CD4-positive, alpha-beta T cell treated with Interleukin-4 for 4 hours (primary cell): ENCODE measurements at places on chromosomes 7 and 10.

DNA sequence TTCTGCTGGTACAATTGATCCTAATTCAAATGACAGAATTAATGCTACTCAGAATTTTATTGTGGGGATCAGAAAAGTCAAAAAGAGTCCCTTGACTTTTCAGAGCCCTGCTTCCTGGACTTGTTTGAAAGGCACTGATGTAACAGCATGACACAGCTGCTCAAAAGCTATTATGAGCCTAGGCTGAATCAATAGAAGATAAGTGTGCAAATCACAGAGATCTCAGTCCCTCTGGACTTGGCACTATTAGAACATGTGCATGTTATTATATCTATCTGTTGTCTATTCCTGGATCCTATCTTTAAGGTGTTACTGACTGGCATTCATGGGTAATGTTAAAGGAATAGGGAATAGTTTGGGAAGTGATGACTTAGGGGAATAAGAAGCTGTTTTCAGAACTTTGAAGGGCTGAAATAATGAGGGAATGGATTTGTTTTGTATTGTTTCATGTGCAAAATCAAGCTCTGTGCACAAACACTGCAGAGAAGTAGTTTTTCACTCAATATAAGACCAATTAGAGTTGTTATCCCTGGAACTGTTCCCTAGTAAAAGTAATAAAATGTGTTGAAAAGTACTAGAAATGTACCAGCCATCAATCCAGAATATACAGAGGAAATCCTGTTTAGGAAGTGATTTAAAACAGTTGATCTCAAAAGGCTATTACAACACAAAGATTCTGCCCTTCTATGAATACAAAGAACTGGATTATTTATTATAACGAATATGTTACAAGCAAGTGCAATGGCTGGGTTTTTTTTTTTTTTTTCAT lies 814.9 kb upstream of the C7orf33 start:
- DNase-seq, result no peak

- DNase-seq, result no peak
Measured at GRCh38 chr7:41837916-41838315, 135.0 kb upstream of the INHBA start.

DNA sequence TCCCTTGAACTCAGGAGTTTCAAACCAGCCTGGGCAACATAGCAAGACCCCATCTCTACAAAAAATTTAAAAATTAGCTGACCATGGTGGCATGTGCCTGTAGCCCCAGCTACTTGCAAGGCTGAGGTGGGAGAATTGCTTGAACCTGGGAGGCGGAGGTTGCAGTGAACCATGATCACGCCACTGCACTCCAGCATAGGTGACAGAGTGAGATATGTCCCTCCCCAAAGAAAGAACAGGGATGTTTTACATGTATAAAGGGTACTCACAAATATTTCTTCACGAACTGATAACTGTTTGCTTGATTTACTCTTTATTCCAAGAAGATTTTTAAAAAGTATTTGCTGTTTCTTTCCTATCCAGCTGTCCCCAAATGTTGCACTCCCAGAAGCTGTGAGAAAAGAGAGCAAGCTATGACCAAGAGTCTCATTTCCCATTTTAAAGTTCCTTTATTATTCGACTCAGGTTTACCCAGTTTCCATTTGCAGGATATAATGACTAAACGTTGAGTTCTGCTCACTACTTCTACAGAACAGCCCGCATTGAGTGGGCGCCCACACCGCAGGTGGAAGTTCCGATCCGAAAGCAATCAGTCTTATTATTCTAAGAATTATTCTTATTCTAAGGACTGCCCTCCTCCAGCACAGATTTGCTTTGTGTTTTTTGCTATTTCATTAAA lies 90.7 kb downstream of the APBB1IP start:
- DNase-seq, result no peak

- no peak for DNase-seq
Measured at GRCh38 chr7:38282081-38282480, 8.6 kb upstream of the TARP start.

GRCh38 chr7:2520761-2521290 lies 1.3 kb downstream of the LFNG start:
- DNase-seq, result no peak

- DNase-seq, result peak; percentile 6
Measured at GRCh38 chr7:104156842-104157277, 51.0 kb downstream of the ORC5 start.

DNA sequence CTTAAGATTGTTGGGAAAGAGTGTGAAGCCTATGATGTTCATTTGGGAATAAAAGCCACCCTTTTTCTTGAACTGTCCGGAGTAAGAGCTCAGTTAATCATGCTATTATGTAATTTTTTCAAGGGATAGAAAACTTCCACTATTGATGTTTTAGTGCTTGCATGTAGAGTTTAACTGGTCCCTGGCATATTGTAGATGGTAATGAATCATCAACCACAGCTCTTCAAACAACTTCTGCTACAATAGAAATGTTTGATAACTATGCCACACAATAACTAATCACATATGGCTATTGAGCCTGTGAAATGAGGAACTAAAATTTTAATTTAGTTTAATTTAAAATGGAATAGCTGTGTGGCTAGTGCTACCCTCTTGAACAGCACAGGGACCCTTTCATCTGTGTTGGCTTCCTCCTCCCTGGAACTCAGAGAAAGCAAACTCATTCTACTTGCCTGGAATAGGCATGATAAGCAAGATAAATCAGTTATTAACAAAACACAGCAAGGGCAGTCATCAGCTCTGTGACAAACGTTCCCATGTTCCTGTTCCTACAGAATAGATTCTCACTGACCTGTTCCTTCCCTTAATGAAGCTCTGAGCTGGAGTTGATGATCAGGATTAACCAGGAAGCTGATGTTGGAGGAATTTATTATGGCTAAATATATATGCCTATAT lies 4.9 kb upstream of the SRI start:
- no peak for DNase-seq

GRCh38 chr7:158061026-158061630 lies 526.5 kb downstream of the PTPRN2 start:
- no peak for DNase-seq

GRCh38 chr7:122652876-122653275 lies 46.0 kb downstream of the RNF133 start:
- DNase-seq, result no peak

- no peak for DNase-seq
Measured at GRCh38 chr7:32108651-32109050, 38.4 kb upstream of the PDE1C start.

DNA sequence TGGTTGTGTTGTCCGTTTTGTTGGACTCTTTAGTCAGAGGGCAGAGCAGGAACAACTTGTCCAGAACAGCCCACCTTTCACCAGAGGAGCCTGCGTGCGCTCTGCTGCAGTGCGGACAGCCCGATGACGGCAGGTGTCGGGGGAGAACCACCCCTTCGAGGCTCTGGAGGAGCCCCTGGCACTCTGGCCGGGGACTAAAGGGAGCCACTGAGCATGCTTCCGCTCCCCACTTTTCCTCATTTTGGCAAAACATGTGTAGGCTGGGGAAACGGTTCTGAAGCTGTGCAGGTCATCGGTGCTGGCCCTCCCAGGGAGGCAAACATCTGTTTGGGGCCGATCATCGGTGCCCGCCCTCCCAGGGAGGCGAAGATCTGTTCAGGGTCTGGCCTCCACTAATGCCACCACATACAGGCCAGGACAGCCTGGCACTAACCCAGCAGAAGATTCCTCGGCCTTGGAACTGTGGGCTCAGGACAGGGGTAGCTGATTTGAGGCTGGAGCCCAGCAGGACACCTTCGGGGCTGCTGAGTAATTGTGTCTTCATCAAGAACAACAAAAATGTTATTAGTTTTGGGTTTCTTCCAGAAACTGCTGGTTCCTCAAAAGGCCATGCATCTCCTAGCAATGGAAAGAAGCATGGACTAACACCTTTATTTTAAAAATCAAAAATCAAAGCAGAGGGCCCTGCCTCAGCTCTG lies 124.4 kb upstream of the TCERG1L start:
- DNase-seq, result no peak

GRCh38 chr10:75568450-75569130 lies 137.2 kb downstream of the LRMDA start:
- DNase-seq, result no peak
